ENCODE measurements at places on chromosomes 13 and 19.

DNA sequence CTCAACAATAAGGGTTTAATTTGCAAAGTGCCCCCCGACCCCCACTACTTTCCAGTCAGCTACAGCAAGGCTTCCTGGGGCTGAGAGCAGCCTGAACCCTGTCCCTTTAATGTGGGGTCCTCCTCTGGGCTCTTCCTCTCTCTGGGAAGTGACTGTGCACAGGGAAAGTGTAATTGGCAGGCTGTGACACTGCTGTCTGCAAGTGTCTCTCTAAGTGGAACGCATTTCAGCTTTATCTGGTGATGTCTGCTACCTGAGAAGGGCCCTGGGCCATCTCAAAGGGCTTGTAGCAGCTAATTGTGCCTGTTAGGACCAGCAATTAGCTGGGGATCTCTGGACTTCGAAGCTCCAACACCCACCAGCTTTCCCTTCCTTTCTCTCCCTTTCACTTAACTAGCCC is 406.6 kb downstream of the TSHZ3 start:
- no peak for DNase-seq

GRCh38 chr13:66273011-66273410 is 957.1 kb downstream of the PCDH9 start:
- no peak for DNase-seq

GRCh38 chr13:107665926-107666458 is 549.3 kb downstream of the LIG4 start:
- DNase-seq, result no peak

DNA sequence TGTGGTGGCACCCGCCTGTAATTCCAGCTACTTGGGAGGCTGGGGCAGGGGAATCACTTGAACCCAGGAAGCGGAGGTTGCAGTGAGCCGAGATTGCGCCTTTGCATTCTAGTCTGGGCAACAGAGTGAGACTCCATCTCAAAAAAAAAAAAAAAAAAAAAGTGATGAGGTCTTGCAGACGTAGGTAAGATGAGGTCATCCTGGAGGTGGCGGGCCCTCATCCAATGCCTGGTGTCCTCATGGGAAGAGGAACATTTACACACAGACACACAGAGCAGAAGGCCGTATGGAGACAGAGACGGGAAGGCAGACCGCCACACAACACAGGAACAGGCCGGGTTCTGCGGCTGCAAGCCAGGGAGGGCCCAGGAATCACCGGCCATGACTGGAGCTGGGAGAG is 4.4 kb downstream of the CACTIN start:
- DNase-seq, result no peak

DNA sequence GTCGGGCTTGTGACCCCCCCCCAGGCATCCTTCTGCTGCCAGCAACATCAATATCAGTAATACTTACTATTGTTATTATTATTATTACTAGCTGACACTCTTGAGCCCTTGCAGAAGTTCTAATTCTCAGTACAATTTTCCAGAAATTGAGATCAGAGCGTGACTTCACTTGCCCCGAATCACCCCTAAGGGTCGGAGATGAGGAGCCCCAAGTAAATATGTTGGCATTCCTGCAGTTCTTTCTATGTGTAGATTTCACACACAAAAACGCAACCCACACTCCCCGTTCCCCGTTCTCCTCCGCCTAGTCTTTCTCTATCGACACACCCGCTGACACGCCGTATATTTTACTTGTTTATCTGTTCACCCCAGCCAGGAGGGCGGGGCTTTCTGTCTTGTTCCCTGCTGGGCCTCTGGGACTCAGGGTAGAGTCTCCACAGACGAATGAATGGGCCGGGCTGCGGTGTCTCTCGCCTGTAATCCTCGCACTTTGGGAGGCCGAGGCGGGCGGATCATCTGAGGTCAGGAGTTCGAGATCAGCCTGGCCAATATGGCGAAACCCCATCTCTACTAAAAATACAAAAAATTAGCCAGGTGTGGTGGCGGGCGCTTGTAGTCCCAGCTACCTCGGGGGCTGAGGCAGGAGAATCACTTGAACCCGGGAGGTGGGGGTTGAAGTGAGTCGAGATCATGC is 14.7 kb downstream of the TLE5 start:
- DNase-seq, result peak; percentile 32

GRCh38 chr13:110536006-110536693 is 25.4 kb downstream of the RAB20 start:
- DNase-seq, result no peak

- DNase-seq, result no peak
Observed at GRCh38 chr19:10751109-10751953, 33.5 kb downstream of the DNM2 start.

DNA sequence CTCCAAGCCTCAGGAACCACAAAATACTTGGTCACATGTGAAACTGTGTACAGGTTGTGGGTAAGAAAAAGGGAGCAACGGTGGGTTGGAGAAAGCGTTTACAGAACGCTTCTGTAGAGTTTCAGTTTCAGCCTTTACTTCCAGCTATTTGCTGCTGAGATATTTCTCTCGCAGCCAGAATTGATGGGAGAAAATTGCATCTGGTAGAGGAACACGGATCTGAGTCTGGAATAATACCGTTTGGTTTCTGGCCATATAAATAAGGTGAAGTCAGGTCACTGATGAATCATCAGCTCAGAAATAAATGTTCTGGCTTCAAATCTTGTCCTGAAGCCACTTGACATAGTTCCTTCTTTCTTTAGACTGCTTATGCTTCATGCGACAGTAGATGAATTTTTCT is 20.3 kb upstream of the RFC3 start:
- no peak for DNase-seq

GRCh38 chr13:28819046-28819730 is 951 bp upstream of the MTUS2 start:
- DNase-seq, result no peak

- DNase-seq, result no peak
Observed at GRCh38 chr19:12899891-12900518, 9.0 kb downstream of the GCDH start.

DNA sequence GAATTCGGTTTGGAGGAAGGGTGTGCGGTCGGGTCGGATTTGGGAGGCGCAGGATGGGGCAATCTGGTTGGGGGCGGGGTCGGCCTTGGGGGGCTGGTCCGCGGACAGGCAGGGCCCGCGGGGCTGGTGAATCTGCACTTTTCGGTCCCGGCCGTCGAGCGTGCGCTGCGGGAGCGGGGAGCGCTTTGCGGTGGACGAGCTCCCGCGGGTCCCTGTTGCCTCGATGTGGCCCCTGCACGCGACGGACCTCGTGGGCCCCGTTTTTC is 11.9 kb downstream of the PEAK3 start:
- DNase-seq, result peak; percentile 43
